ENCODE measurements at places on chromosomes 6 and 20.

DNA sequence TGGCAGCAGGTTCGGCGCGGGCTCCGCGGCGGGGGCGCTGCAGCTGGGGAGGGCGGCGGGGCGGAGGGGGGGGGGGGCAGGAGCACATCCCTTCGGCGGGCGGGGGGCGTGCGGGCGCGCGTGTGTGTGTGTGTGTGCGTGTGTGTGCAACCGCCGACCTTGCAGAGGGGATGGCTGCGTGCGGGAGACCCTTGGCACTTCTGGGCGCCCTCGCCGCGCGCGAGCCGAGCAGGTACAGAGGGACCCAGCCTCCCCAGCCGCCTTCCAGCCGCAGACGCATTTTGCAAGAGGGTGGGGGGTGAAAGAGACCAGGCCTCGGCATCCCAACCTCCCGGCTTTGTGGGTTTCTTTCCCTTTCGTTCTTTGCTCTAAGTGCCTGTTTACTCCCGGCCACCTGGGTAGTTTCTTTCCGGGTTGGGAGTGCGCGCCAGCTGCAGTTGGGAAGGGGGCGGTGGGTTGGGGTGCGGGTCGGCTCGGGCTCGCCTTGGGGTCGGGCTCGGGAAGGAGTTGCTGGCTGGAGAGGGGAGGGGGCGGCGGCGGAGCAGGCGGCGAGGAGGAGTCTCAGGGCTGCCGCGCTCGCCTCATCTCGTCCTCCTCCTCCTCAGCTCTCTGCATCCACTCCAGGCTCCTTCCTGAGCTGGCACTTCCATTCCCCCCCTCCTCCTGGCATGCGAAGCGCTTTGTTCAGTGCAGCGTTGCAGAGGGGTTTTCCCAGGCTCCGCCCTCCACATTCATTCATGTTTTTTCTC is 620 bp downstream of the HIVEP1 start:
- DNase-seq = peak; percentile 57

DNA sequence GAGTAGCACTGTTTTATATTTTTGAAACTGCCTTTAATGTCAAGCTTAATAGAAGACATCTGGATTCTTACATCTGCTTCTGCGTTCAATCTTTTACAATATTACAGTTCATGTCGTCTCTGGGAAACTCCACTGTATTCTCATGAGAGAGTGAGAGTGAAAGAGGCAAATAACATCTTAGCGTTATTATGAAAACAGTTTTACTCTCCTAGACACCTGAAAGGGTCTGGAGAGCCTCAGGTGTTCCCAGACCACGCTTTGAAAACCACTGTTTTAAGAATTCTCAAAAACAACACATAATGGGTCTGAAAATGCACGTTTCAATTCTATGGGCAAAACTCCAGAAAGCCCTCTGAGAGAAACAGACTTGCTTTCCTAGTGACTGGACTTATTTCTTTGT is 63.3 kb downstream of the ARHGAP18 start:
- no peak for DNase-seq

- no peak for DNase-seq
Measured at GRCh38 chr6:106858653-106859092, 115.9 kb downstream of the CD24 start.

GRCh38 chr6:122620428-122620827 is 10.2 kb downstream of the PKIB start:
- DNase-seq = no peak

- DNase-seq = no peak
Measured at GRCh38 chr6:131004936-131005335, 58.1 kb downstream of the EPB41L2 start.

- DNase-seq = no peak
Measured at GRCh38 chr6:123879749-123880148, 76.1 kb downstream of the NKAIN2 start.

- DNase-seq = no peak
Measured at GRCh38 chr6:11423072-11423471, 114.5 kb upstream of the TMEM170B start.

GRCh38 chr6:105606831-105607463 is 204.1 kb upstream of the PREP start:
- no peak for DNase-seq

DNA sequence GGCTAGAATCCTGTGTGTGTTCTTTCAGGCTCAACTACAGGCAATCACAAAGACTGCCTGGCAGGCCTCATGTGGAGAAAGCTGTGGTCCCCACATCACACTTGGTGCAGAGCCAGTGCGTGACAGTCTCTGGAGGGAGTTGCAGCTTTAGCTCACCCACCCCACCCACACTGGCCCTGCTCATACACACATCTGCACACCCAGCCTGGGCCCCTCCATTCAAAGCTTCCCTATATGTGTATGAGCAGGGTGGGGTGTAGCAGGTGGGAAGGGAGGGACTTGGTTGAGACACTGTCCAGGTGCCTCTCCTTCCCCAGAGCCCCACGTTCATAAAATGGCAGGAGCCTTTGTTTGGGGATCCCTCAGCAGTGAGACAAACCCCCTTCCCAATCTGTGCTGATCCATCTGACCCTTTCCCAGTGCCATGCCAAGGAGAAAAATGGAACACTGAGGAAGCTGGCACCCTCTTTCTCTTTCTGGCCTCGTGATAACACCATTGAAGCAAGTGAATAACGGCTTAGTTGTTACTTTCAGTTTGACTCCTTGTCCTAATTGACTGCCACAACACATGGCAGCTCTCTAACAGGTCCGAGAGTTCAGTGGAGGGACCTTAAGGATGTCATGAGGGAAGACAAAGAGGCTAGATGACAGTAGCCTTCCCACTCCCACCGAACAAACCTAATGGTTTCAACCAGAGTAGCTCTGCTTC is 53.8 kb upstream of the NRSN1 start:
- no peak for DNase-seq

DNA sequence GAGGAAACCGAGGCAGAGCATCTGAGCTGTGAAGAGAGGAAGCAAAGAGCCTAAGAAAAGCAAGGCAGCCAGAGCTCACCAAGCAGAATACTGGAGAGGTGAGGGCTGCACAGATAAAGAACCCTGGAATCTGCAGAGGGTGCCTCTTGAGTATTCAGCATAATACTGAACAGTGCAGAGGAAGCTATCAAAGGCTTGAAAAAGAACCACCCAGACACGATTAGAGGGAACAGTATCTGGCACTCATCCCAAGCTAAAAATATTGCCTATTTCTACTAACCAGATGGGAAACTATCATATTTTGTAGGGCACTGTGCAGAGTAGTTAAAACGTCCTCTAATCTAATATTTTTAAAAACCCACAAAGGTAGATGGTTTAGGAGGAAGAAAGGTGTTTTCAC is 41.8 kb upstream of the OPRM1 start:
- no peak for DNase-seq

DNA sequence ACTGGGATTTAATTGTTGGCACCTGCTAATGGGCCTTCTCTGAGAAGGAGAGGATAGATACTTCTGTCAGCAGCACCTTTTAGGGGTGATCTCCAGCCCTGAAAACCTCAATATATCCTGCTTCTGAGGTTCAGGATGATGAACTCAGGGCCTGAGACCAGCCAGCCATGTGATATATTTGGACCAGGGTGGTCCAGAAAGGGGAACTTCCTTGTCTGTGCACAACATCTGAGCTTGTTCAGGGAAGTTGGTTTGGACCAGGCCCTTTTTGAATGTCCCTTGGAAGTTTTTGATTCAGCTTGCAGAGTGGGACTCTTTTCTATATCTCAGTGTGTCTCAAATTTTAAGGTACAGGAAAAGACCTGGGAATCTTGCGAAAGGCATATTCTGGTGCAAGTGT is 85.8 kb downstream of the GFRA4 start:
- DNase-seq = no peak

GRCh38 chr6:159438106-159438505 is 254.9 kb downstream of the SOD2 start:
- no peak for DNase-seq

DNA sequence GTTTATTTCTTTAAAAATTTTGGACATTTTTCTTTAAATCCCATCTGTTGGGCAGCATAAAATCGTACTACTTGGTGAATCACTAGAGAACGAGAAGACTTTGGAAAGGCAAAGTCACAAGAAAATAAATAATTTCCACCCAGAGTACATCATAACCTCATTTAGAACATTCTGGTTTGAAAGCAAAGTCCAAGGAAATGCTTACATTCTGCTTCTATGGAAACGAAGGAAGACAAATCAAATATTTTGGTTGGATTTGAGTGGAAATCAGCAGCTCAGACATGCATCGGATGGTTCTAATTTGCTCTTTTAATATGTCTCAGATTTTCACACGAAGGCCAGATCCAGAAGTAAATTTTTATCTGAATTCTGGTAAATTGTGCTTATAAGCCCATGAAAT is 60.7 kb upstream of the LTV1 start:
- DNase-seq = no peak

DNA sequence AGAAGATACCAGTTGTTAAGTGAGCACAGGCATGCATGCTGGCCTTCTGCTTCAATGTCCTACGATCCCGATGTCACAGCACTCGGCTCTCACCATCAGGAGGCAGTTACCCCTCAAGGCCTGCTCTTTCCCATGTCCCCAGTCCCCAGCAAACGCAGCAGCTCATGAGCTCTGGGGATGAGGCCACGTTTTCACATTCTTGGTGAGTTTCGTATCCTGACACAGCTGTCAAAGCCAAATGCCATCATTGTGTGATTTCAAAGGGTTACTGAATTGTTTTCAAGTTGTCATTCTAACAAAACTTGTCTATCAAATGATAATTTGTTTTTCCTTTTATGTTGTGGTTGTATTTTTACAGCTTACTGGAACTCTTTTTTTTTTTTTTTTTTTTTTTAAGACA is 226.9 kb upstream of the KCNG1 start:
- no peak for DNase-seq

- DNase-seq = no peak
Measured at GRCh38 chr20:46089167-46089416, 670 bp downstream of the NCOA5 start.

DNA sequence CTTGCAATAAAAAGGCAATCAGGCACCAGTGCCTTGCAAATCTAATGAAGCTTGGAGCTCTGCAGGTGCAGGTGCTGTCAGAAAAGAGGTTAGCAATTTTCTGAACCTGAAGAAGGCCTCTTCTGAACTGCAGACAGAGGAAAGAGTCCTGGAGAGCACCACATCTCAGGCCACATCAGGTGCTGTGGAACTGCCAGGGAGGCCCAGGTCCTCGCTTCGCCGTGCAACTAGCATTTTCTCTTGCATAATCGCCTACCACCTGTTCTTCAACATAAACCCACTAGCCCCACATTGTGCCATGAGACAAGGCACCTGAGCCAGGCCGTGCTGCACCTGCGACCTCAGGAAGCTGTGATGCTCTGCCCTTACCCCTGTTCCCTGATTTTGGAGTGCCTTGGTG is 187.6 kb downstream of the DTNBP1 start:
- no peak for DNase-seq

GRCh38 chr20:19784511-19785172 is 26.6 kb downstream of the RIN2 start:
- DNase-seq = peak; percentile 43

DNA sequence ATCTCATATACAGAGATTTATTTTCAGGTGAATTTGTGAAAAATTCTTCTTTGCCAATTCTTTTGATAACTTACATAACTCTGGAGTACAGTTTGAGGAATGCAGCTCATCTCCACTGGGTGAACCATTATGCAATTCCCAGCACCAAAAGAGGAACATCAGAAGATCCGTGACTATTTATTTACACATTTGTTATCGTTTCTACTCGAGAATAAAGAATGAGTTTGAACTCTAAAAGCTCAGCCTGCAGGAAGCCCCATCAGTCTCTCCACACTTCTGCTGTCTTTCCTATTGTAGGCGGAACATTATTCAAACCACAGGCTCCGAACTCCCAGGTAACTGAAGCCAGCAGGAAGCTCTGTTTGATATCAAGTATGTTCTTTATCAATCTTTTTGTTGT is 95.9 kb upstream of the IFNGR1 start:
- DNase-seq = no peak

- DNase-seq = no peak
Measured at GRCh38 chr20:38894091-38894847, 31.9 kb upstream of the FAM83D start.

DNA sequence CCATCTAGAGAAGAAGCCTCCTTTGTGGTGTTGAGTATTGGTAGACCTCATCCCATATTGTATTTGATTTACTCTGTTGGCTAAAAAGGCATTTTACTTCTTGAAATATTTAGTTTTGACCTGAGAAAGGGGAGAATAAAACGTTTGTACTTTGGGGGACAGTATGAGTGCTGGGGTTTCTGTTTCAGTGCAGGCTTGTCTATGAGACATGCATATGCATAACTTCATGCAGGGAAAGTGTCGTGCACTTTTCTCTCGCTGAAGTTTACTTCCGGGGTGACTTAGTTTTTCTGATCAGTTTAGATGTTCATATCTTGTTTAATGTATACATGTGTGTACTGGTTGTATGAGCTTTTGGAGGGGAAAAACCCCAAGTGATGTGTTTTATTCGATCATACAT is 59.5 kb downstream of the UTRN start:
- DNase-seq = peak; percentile 41

DNA sequence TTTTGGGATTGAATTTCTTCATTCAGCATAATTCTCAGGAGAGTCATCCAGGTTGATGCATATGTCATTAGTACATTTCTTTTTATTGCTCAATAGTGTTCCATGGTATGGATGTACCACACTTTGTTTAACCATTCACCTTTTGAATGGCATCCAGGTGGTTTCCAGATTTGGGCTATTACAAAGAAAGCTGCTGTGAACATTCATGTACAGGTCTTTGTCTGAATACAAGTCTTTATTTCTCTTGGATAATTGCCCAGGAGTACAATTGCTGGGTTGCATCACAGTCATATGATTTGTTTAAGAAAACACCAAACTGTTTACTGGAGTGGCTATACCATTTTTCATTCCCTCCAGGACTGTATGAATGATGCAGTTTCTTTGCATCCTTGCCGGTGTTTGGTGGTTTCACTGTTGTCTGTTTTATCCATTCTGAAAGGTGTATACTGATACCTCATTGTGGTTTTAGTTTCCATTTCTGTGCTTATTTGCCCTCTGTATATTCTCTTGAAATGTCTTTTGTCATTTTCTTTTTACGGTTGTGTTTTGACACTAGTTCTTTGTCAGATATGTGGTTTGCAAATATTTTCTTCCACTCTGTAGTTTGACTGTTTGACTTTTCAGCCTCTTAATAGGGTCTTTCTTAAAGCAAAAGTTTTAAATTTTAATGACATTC is 8.8 kb downstream of the CDKAL1 start:
- no peak for DNase-seq

GRCh38 chr20:1345030-1345755 is 16.3 kb upstream of the SDCBP2 start:
- peak; percentile 2 for DNase-seq

- no peak for DNase-seq
Measured at GRCh38 chr20:60937585-60937984, 314.5 kb upstream of the CDH4 start.

- no peak for DNase-seq
Measured at GRCh38 chr6:2182251-2182650, 63.2 kb downstream of the GMDS start.

DNA sequence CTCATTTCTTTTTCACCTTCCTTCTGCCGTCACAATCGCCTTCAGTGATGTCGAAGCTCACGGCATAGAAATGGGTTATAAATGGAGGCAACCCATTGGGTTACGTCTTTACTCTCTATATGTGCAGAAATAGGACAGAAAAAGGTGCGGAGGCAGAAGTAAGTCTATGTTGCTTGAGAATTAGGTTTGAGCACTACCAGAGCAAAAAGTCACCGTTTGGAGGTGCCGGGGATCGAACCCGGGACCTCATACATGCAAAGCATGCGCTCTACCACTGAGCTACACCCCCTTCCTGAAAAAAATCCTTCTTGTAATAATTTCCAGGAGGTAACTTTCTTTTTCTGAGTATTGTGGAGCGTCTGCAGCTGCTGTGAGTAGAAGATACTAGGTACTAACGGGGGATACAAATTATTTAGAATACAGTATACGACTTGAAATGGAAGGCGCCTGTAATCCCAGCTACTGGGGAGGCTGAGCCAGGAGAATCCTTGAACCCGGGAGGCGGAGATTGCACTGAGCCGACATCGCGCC is 134.2 kb downstream of the TRIM27 start:
- DNase-seq = peak; percentile 6
